ENCODE measurements at places on chromosomes 6 and 20.

- no peak for DNase-seq
These were observed 211.0 kb upstream of the SSTR4 start for GRCh38 chr20:22824077-22824476.

GRCh38 chr6:111663692-111664564 is 58.2 kb upstream of the TRAF3IP2 start:
- DNase-seq, result no peak

GRCh38 chr20:9081423-9081966 is 12.6 kb downstream of the PLCB4 start:
- no peak for DNase-seq

- no peak for DNase-seq
These were observed 164.5 kb upstream of the RIPOR2 start for GRCh38 chr6:25100288-25100687.

- DNase-seq, result no peak
These were observed 74.9 kb downstream of the HS3ST5 start for GRCh38 chr6:114267897-114268296.

DNA sequence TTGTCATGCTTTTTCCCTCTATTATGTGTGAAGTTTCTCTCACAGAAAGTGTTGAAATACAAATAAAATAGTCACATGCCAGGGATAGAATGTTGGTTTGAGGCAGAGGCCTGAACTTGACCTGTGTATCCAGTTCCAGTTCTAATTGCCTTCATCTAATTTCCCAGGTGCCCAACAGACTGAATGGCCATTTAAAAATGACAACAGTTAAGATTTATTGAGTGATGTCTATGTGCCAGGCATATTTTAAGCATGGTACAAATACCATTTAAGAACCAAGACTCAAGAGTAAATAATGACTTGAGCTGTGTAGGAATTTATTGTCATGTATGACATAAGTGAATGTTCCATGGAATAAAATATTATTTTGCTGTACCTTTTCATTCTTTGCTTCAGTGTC is 87.6 kb upstream of the EMILIN3 start:
- no peak for DNase-seq

- DNase-seq, result no peak
These were observed 29.0 kb downstream of the NCOA7 start for GRCh38 chr6:125819535-125820326.

DNA sequence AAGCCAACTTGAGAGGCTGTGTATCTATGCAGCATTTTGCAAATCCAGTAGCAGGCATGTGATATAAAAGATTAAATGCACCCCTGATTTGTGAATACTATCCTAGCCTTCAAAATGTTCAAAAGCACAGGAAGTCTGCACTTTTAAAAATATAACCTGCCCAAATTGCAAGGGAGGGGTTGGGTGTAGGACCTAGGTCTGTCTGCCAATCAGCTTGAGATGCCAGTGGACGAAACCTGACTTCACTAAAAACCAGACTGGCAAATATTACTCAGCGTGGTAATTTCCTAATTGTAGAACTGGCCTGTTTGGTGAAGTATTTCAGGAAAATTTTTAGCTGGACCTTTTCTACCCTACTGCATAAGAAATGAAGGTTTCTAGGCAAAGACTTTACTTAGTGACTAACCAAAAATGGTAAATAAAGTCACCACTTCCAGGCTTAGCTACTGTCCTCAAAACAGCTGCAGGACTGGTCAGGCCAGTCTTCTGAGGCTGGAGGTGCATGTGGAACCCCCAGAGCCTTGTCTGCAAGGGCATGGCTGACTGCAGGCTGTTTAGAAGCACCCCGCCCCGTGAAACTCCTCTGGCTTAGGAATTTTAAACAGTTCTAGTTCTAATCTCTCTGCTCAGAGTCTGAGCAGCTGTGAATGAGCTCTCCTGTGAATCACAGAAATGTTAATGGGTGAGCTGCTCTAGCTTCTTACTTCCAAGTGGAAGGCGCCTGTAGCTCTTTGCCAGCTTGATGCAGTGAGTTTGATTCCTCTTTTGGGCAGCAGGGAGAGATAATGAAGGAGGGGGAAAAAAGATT is 104.4 kb upstream of the ESR1 start:
- DNase-seq, result no peak

- peak; percentile 37 for DNase-seq
These were observed 97.0 kb upstream of the AGPAT4 start for GRCh38 chr6:161370880-161371279.

DNA sequence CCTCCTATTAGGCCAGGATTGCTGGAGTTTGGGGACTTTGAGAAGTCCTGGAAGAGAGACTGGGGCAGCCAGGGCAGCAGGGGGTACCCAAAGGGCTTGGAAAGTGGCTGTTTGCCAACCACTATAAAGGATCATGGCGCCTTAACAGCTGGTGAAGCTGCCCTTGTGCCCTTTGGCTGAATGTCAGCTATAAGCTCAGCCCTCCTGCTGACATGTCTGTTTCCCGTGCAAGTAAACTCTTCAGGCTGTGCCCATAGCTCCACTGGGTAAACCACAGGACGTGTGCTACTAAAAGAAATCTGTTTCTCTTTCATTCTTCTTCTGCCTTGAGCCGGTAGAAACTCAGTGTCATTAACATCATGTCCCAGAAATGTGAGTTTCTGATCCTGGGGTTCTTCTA is 97.3 kb downstream of the CAP2 start:
- no peak for DNase-seq

- no peak for DNase-seq
These were observed 67.5 kb downstream of the MACROD2 start for GRCh38 chr20:14062786-14063185.

DNA sequence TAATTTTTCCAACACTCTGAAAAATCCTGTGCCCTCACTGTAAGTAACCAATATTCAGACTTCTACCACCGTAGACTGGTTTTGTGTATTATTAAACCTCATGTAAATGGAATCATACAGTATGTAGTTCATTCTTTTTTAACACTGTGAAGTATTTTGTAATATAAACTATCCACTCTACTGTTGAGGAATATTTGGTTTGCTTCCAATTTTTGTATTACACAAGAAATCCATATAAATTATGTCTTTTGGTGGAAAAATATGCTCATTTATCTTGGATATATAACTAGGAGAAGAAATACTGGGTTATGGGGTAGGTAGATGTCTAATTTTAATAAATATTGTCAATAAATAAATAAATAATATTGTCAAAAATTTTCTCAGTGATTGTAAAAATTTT is 116.8 kb downstream of the CHD6 start:
- no peak for DNase-seq

- no peak for DNase-seq
These were observed 855 bp upstream of the GFOD1 start for GRCh38 chr6:13488015-13488895.

DNA sequence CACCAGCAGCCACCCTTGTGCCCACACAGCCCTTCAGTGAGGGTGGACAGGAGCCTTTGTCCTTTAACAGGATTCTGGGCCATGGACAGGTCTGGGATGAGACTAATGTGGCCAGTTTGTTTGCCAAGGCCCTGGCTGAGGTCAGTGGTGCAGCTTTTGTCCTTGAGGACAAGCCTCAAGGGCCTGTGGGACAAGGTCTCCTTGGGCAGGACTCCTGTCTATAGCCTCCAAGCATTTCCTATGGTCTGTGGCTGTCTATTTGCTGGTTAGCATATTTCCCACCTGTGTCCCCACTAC is 44.1 kb downstream of the SUN5 start:
- DNase-seq, result no peak

DNA sequence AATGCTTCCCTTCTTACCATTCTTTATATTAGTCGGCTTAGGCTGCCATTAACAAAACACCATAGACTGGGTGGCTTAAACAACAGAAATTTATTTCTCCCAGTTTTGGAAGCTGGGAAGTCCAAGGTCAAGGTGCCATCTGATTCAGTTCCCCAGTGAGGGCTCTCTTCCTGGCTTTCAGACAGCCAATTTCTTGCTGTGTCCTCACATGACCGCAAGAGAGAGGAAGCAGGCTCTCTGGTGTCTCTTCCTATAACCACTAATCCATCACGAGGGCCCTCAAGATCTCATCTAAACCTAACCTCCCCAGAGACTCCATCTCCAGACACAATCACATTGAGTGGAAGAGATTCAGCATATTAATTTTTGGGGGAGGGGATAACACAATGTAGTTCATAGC is 193.0 kb upstream of the SGK1 start:
- DNase-seq, result no peak

GRCh38 chr6:133701633-133702331 is 187.1 kb upstream of the TCF21 start:
- peak; percentile 81 for DNase-seq

DNA sequence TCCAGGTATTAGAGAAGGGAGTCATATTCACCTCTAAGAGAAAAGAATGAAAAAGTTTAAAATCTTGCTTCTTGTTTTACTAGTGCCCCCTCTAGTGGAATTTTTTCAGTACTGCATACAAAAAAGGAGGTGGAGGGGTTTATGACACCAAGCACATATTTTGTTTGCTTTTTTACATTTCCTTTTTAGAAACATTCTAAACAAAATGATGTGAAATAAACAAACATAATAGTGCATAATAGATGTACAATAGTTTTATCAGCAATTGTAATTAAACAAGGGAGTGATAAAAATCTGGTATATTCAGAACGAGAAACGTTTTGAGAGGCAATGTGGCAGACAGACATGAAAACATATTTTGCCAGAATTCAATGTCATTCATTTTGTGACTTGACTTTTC is 111.0 kb upstream of the TFAP2D start:
- peak; percentile 21 for DNase-seq

DNA sequence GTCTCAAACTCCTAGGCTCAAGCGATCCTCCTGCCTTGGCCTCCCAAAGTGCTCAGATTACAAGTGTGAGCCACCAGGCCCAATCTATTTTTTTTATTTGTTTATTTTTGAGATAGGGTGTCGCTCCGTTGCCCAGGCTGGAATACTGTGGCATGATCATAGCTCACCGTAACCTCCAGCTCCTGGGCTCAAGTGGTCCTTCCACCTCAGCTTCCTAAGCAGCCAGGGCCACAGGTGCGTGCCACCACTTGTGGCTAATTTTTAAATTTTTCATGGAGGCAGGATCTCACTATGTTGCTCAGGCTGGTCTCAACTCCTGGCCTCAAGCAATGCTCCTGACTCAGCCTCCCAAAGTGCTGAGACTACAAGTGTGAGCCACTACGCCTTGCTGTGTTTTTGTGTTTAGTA is 9.8 kb downstream of the KIF3B start:
- no peak for DNase-seq

- DNase-seq, result no peak
These were observed 325.6 kb downstream of the PTPRT start for GRCh38 chr20:42864116-42864515.

DNA sequence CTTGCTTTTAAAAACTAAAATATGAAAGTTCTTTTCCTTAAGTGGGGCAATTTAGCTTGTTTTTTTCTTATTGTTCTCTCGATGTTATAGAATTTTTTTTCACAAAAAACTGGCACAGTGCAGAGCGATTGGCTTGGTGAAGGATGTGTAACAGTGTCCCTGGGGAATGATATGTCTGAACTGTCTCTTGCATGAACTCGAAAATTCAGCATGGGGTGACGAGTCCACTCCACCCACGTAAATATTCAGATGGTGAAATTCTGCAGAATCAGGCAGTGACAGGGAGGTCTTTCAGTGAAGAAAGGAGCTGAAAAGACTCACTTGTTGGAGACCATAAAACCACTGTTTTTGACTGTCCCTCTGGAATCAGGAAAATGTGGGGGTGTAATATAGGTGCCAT is 505.3 kb downstream of the MMUT start:
- no peak for DNase-seq

DNA sequence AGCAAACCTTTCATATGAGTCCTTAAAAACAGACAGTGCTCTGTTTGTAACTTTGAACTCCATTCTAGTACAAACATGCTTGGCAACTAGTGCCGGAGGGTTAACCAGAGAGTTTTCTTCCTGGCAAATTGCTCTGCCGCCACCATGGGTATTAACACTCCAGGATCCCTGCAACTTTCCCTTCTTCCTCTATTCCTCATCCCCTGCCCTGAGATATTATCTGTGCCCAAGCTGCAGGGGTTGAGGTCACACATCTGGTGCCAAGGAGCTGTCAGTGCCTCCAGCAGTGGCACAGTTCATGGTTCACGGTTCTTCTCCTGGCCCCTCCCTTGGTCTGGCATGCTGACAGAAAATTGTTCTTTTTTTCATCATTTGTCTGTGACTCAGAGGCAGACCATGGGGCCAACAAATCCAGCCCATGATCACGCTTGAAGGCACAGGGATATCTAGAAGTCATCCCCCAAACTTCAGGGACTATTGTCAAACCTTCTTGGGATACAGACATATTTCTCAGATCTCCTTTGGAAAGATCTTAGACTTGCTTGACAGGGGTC is 77.5 kb downstream of the ATXN1 start:
- no peak for DNase-seq

GRCh38 chr6:149013586-149014344 is 266.9 kb downstream of the UST start:
- DNase-seq, result no peak

DNA sequence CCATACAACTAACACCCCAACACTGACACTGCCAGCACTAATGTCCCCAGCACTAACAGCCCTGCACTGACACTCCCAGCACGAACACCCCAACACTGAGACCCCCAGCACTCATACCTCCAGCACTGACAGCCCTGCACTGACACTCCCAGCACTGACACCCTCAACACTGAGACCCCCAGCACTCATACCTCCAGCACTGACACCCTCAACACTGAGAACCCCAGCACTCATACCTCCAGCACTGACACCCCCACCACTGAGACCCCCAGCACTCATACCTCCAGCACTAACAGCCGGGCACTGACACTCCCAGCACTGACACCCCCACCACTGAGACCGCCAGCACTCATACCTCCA is 57.2 kb downstream of the ERMARD start:
- DNase-seq, result no peak

DNA sequence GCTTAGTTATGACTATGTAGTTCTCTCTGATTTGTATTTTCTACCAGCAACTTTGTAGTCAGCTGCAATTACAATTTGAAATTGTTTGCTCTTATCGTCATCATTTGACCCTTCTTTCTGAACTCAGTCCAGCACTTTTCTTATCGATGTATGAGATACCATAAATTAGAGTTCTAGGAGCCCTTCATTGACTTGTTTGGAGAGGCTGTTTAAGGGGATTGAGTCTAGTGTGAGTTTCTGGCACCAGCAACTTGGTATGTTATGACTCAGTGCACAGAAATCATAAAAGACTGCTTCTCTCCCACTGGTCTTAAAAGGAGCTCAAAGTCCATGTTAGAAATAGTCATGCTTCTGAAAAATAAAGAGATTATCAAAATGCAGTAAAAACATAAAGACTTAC is 190.3 kb downstream of the TENT5A start:
- no peak for DNase-seq

DNA sequence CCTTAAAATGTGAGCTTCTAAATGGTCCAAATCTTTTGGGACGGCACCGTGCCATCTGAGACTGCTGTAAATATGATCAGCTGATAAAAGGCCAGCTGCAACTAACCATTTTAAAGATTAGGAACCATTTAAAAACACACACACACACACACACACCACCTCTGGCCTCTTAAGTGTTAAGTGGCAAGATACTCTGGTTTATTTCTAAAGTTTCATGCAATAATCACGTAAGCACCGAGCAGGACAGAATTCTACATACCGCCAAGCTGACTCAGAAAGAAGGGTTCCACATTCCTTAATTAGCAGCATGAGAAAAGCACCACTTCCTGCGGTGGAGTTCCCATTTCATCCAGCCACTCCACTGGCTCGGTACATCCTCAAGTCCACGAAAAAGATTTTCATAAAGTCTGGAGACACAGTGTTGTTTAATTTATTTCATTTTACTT is 17.8 kb upstream of the ZNF217 start:
- DNase-seq, result no peak

All from renal cortex interstitium (tissue), 15 donors.